ENCODE measurements at places on chromosomes 16 and 17.

GRCh38 chr17:81803728-81804558 lies at the start of gene GCGR:
Gene GCGR (plus strand): TSS chr17:81804150. CDS start chr17:81809019, 4,869 bp downstream.
- H3K4me1 ChIP-seq: peaks cover 18% of the 10 kb centered on the region
- H3K27me3 ChIP-seq: peaks cover 33% of the 10 kb centered on the region
- no peaks in the 10 kb centered on the region for H3K36me3 ChIP-seq

DNA sequence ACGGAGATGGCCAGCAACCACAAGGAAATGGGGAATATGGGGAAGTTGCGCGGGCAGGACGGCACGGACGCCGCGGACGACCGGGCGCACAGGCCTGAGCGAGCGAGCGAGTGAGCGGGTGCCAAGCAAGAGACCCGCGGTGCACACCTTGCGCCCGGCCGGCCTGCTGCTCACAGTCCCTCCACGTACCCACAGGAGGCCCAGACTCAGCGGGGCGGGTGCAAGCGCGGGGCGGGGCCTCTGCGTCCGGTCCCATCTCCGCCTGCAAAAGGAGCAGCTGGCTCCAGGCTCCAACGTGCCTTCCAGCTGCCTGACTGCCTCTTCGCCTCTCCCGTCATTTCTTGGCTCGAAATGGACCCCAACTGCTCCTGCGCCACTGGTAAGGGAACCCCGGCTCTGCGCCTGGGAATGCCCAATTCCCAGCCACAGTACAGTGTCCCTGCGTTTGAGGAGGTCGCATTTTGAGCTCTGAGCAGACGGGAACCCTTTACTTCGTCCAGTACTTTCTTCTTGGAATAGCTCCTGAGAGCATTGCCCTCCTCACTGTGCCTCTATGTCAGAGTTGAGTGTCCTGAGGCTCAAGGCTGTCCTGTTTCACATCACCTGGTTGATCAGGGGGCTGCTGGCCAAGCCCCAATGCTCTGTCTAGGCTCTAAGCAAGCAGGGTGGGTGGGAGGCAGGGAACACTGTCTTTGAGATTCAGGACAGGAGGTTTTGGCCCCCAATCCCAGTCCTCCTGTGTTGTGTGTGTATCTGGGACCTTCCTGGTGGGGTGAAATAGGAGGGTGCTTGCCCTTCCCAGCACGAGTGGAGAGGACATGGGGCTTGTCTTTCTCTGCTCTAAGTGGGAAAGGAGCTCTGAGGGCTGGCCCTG lies 8.1 kb upstream of the MT1E start:
- DNase-seq: peak; percentile 79
- H3K4me3 ChIP-seq: peak overlapping the region; percentile 40
- H3K27me3 ChIP-seq: no peaks in the 10 kb centered on the region
- peak overlapping the region; percentile 11 for H3K27ac ChIP-seq
- no peaks in the 10 kb centered on the region for H3K36me3 ChIP-seq
- no peaks in the 10 kb centered on the region for H3K4me1 ChIP-seq

GRCh38 chr17:30095507-30096244 lies 20.9 kb upstream of the NSRP1 start:
- H3K4me1 ChIP-seq: peaks cover 9% of the 10 kb centered on the region
- H3K27ac ChIP-seq: no peak overlapping the region
- H3K4me3 ChIP-seq: no peak overlapping the region
- no peak for DNase-seq

GRCh38 chr16:70571623-70572022 lies 48.0 kb downstream of the SF3B3 start:
- H3K4me1 ChIP-seq: peaks cover 40% of the 10 kb centered on the region
- no peaks in the 10 kb centered on the region for H3K27me3 ChIP-seq
- H3K27ac ChIP-seq: no peak overlapping the region

DNA sequence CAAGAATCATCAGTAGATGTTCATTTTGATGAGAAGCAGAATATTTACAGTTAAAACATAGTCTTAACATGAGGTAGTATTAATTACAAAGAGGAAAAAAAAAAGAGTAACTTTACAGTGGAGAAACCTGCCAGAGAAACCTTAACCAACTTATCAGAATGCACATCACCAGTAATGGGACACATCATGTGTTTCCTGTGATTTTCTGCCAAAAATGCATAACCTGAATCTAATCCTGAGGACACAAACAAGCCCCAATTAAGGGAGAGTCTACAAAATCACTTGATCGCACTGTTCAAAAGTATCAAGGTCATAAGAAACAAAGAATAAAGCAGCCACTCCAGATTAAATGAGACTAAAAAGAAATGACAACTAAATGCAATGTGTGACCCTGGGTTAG lies 18.2 kb upstream of the QRICH2 start:
- no peaks in the 10 kb centered on the region for H3K36me3 ChIP-seq
- DNase-seq: no peak
- H3K4me3 ChIP-seq: no peak overlapping the region
- H3K27me3 ChIP-seq: no peaks in the 10 kb centered on the region
- no peak overlapping the region for H3K27ac ChIP-seq
- H3K4me1 ChIP-seq: no peaks in the 10 kb centered on the region

DNA sequence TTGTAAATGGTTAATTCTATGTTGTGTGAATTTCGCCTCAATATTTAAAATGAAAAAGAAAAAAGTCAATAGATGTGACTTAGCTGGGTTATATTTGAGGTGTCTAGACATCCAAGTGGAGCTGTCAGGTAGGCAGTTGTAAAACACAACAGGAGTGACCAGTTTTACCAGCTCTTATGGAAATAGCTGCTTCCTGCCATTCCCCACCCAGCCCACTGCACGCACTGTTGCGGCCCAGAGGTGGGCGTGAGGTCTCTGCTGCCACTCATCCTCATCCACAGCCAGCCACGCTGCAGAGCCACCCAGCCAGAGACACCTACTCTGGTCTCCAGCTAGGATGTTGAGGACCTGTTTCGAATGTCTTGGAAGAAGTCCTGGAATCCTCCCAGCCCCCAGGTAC lies 3.4 kb upstream of the CARD14 start:
- no peaks in the 10 kb centered on the region for H3K4me1 ChIP-seq
- H3K27ac ChIP-seq: no peak overlapping the region
- H3K36me3 ChIP-seq: no peaks in the 10 kb centered on the region
- H3K27me3 ChIP-seq: no peaks in the 10 kb centered on the region
- no peak for DNase-seq
- H3K4me3 ChIP-seq: no peak overlapping the region

DNA sequence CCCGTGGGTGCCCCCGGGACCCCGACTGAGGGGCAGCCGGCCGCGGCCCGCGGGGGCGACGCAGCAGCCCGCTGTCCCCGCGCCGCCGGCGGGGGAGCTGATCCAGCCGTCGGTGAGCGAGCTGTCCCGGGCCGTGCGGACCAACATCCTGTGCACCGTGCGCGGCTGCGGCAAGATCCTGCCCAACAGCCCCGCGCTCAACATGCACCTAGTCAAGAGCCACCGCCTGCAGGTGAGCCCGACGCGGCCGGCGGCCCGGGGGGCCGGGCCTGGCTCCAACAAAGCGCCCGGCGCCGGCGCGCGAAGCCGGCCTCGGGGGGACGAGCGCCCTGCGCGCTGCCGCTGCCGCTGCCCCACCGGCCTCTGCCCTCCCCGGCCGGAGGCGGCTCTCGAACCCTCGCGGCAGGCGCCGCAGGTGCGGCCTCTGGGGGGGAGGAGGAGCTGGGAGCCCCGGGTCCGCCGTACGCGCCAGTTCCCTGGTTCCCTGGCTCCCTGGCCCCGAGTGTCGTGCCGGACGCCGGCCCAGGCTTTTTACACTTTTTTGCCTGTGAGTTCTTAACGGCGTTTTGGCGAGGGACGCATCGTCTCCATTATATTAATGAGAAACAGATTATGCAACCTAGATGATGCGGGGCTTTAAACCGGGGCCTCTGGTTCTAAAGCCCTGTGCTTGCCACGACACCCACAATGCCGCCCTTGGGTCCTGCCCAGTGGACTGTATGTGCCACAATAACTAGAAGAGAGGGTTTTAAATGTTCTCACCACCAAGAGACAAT lies 521 bp downstream of the ATMIN start:
- peak overlapping the region; percentile 72 for H3K4me3 ChIP-seq
- H3K36me3 ChIP-seq: no peaks in the 10 kb centered on the region
- peak; percentile 38 for DNase-seq
- no peaks in the 10 kb centered on the region for H3K27me3 ChIP-seq

DNA sequence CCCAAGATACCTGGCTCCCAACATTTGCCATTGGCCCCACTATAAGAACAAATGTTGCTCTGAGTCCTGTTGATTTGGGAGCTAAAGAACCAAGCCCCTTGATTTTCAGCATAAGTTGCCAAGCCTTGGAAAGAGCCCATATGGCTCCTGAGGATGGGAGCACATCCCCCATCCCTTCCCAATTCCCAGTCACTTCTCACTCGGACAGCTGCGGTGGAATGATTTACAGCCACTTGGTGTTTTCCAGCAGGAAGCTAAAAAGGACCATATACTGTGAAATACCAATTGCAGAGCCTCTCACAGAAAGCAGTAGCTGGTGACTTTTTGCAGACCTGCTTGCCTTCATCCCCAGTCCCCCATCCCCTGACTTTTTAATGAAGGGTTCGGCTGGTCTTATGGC lies 524.6 kb downstream of the GRIN2A start:
- no peaks in the 10 kb centered on the region for H3K36me3 ChIP-seq
- no peak overlapping the region for H3K27ac ChIP-seq
- H3K4me3 ChIP-seq: no peak overlapping the region

- H3K4me1 ChIP-seq: no peaks in the 10 kb centered on the region
- peaks cover 100% of the 10 kb centered on the region for H3K27me3 ChIP-seq
- H3K4me3 ChIP-seq: no peak overlapping the region
- no peak for DNase-seq
- H3K36me3 ChIP-seq: no peaks in the 10 kb centered on the region
- H3K27ac ChIP-seq: no peak overlapping the region
Measured at GRCh38 chr17:74354123-74354522, 7.5 kb downstream of the BTBD17 start.

- H3K27ac ChIP-seq: no peak overlapping the region
- no peaks in the 10 kb centered on the region for H3K27me3 ChIP-seq
- DNase-seq: no peak
- H3K4me3 ChIP-seq: no peak overlapping the region
- peaks cover 43% of the 10 kb centered on the region for H3K4me1 ChIP-seq
Measured at GRCh38 chr16:10597187-10597601, 16.8 kb upstream of the EMP2 start.

DNA sequence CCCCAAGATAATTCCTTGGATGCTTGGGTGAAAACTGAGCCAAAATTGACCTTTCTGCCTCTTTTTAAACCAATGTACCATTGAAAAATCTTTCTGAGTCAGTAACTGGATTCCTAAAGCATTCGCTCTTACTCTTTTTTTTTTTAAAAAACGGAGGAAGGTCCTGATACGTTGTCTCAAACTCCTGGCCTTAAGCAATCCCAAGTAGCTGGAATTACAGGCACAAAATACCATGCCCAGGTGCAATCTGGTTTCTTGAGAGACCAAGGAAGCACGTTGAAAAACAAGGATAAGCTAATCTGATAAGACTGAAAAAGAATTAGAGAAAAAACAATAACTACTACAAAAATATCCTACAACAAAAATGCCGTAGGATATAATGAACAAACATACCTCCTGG lies 136.5 kb downstream of the SSH2 start:
- no peaks in the 10 kb centered on the region for H3K27me3 ChIP-seq
- no peaks in the 10 kb centered on the region for H3K36me3 ChIP-seq
- no peak overlapping the region for H3K27ac ChIP-seq
- peaks cover 21% of the 10 kb centered on the region for H3K4me1 ChIP-seq
- DNase-seq: no peak

DNA sequence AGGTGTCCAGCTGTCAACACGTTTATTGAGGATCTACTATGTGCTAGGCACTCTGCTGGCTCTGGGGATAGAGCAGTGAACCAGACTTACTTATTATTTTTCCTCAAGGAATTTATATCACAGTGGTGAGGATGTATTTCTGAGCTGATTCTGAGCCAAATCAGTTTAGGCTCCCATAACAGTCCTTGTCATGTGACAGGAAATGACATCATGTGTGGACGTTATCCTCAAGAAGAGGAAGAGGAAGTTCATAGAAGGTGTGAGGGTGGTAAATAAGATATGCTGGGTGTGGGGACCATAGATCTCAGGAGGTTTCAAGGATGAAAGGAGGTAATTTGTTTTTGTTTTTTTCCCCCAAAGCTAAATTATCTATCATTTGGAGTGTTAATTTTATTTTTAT lies 873.5 kb upstream of the EEF2KMT start:
- no peak overlapping the region for H3K4me3 ChIP-seq
- no peaks in the 10 kb centered on the region for H3K36me3 ChIP-seq
- DNase-seq: no peak
- no peaks in the 10 kb centered on the region for H3K4me1 ChIP-seq
- H3K27ac ChIP-seq: no peak overlapping the region
- H3K27me3 ChIP-seq: no peaks in the 10 kb centered on the region

DNA sequence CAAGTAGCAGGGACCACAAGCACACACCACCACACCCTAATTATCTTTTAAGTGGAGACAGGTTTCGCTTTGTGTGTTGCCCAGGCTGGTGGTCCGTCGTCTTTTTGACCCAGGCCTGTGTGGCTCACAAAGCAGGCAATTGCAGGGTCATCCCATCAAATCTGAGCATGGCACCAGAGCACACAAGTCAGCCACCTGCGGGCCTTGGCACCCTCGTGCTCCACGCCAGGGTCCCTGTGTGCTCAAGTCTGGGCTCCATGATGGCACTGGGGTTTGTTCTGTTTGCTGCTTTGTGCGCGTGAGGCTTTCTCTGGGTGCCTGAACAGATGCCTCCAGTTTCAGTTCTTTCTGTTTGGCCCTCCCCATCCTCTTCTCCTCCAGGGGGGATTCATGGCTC lies 2.4 kb upstream of the CAPN15 start:
- H3K4me3 ChIP-seq: no peak overlapping the region
- peaks cover 21% of the 10 kb centered on the region for H3K4me1 ChIP-seq
- no peaks in the 10 kb centered on the region for H3K27me3 ChIP-seq
- no peak for DNase-seq
- H3K36me3 ChIP-seq: peaks cover 20% of the 10 kb centered on the region

DNA sequence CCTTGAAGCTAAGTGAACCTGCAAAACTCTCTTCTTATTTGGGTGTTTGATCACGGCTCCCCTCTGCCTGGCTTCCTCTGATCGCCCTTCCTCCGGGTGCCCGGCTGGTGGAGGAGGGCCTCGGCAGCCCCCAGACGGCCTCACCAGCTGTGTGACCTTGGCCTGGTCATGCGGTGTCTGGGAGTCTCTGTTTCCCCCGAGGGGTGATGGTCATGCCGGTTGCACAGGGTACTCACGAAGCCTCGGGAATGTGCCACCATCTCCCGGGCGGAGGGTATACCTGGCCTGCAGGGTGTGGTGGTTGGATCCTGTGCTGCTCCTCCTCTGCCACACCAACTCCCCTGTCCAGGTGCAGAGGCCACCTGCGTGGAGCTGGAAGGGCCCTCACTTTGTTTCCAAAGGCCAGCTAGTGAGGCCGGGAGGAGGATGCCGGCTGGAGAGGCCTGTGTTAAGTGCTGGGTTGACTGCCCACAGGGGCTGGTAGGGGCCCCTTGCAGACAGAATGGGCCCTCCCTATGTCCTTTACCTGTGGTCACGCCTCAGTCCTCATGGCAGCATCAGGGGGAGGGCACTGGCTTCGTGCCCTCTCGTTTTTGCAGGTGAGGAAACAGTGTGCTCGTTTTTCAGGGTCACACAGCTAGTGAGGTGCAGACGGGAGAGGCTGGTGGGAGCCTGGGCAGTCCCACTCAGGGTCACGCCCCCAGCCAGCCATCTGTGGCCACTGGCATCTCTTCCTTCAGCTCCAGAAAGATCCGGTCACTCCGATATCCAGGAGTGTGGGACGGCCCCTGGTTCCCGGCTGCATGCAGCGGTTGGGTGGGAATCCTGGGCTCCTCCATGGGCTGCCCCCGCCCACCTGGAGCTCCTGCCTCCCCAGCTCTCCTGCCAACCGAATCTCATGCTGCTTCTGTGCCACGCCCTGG lies 148.5 kb upstream of the GSE1 start:
- peaks cover 44% of the 10 kb centered on the region for H3K27me3 ChIP-seq
- H3K4me1 ChIP-seq: peaks cover 22% of the 10 kb centered on the region
- no peak overlapping the region for H3K27ac ChIP-seq
- no peaks in the 10 kb centered on the region for H3K36me3 ChIP-seq

- H3K4me3 ChIP-seq: no peak overlapping the region
- H3K27me3 ChIP-seq: no peaks in the 10 kb centered on the region
- H3K27ac ChIP-seq: no peak overlapping the region
- no peaks in the 10 kb centered on the region for H3K36me3 ChIP-seq
Measured at GRCh38 chr17:57639381-57639780, 105.7 kb downstream of the CCDC182 start.

All from left lung (tissue), 14 donors.